Activated CD4-positive, alpha-beta T cell treated with anti-CD3 and anti-CD28 coated beads, Interleukin-2, amount 50 U/mL, for 16 hours (primary cell): ENCODE measurements at places on chromosomes 4 and X.

DNA sequence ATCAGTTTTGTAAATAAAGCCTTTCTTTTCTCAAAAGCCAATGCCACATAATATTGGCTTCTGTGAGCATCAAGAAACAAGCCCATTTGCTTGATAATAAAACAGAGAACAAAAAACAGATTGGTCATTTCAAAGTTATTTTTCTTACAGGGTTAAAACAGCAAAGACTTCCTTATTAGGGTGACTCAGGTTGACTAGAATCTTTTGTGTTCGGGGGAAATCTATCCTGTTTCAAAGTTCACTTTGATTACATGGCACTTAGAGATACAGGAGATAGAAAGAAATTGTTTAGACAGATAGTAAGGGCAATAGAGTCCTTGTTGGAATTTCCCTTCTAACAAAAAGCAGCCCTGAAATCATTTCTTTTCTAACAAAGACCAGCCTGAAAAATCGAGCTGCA is 170.0 kb upstream of the GLRA2 start:
- DNase-seq, result no peak

GRCh38 chr4:15912961-15913630 is 25.4 kb downstream of the FGFBP1 start:
- DNase-seq, result no peak

GRCh38 chrX:11757719-11758399 is at the start of gene MSL3:
Gene MSL3 (plus strand): TSS chrX:11758237. CDS start chrX:11758264, 27 bp downstream.
- no peak for DNase-seq

DNA sequence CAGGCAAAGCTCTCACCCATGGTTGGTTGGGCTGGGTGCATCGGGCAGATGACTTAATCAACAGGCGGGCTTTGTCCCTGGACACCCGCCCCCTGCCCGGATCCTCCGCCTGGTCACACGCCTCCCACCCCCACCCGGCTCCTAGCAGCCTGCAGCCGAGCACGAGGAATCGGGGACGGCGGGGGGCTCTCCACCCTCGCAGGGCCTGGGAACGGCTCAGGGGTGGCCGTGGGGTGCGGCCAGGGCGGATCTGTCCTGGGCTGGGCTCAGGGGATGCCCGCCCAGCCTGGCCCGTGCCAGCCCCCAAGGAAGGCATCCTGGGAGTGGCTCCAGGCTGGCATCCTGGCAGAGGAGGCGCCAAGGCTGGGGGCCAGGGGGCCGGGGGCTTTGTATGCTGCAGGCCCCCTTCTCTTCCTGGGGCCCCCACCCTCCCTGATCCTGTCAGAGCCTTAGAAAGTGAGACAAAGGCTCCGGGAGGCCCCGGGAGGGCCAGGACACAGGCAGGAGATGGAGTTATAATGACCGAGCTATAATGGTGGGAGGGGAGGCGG is 32.5 kb upstream of the FGFR3 start:
- no peak for DNase-seq

DNA sequence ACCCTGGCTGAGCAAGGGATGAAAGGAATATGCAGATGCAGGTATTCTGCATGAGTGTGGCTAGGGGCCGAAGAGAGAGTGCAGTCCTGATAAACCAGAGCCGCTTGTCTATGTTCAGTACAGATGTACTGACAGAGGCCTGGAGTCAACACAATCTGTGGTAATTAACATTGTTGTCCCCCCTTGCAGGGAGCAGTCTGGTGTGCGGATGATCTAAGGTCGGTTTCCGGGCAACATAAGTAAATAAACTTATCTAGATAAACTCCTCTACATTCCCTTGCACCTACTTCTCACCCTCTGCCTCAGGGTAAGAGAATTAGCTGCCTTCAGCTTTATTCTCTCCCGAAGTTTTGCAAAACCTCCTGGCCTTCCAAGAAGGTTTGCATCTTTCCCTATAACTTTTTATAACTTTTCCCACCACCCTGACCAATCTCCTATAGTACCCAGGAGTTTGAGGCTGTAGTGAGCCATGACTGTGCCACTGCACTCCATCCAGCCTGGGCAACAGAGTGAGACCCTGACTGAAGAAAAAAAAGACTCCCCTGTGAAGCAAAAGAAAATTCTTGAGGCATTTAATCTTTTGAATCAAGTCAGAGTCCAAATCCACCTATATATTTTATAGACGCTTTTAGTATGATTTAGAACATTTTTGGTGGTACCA is 26.6 kb downstream of the SNX25 start:
- DNase-seq, result no peak

DNA sequence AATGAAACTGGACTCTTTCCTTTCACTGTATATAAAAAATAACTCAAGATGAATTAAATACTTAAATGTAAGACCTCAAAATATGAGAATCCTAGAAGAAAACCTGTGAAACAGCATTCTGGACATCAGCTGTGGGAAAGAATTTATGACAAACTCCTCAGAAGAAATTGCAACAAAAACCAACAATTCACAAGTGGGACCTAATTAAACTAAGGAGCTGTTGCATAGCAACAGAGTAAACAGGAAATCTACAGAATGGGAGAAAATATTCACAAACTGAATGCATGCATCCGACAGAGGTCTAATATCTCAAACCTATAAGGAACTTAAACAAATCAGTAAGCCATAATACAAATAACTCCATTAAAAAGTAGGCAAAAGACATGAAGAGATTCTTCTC is 851.7 kb upstream of the PCDH10 start:
- no peak for DNase-seq

DNA sequence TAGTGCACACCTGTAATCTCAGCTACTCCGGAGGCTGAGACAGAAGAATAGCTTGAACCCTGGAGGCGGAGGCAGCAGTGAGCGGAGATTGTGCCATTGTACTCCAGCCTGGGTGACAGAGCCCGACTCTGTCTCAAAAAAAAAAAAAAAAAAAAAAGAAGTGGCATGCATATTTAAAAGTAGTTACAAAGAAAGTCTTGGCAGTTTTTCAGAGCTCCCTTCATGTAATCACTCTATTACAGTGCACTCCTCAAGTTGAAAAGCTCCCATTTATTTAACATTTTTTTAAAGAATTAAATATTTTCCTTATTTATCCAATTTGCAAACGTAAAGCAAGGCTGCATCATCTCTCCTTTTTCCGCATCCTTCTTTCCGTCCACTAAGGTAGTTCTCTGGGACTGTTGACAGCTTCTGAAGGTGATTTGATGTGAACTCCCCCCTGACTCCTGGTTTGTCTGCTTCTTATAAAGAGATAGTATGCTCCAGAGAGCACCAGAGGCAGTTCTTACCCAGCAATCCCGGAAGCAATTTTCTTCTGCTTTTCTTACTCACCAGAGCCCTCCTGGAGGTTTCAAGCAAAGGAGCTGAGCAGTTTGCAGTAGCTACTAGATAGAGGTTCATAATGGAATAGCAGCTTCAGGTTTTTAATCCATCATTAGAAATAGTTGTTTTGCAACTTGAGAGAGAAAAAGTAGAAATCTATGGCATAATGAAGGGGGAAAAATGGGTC is 151.0 kb downstream of the PALLD start:
- no peak for DNase-seq

DNA sequence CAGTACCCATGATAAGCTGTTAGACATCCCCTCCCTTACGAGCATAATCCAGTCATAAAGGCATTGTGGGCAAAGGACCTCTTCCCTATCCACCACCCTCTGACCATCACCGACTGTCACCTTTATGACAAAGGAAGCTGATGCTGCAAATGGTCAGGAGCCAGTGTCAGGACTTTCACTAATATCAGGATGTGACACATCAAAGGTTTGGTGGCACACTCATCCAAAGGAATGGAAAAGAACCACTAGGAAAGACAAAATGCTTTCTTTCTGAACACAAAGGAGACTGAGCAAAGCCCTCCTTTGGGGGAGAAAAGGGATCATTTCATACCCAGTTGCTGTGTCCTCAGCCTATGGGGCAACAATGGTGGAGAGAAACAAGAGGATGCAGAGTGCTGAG is 66.9 kb upstream of the PROM1 start:
- no peak for DNase-seq

DNA sequence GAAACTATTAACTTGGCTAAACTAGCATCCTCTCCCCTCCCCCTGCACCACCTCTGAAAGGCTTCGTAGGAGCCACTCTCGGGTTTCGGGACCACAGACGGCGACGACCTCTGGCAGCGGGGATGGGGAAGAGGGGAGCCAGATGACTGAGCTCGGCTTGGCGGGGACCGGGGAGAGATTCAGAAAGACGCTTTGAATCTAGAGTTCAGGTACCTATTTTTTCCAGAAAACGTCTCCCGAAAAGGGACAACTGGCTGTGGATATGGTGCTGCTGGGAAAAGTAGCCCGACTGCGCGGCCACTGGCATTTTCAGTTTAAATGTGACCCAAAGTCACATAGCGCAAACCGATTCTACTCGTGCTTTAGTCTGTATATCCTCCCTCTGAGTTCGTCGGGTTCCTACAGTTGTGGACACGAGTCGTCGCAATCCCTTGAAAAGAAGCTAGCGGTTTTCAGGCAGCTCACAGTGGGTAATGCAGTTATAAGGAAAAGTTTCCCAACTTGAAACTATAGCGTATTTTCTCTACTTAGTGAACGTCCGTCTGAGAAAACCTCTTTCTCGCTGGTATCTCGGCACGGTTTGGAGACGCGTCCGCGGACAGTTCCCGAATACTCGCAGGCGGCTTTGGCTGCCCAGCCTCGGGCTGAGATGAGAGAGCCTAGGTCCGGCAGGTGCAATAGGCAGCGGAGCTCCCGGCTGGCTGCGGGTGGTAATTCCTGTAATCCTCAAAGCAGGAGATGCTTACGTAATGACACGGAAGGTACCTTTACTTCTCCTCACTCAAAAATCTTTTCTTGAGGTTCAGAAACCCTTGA is 1.3 kb downstream of the PARM1 start:
- DNase-seq, result no peak

DNA sequence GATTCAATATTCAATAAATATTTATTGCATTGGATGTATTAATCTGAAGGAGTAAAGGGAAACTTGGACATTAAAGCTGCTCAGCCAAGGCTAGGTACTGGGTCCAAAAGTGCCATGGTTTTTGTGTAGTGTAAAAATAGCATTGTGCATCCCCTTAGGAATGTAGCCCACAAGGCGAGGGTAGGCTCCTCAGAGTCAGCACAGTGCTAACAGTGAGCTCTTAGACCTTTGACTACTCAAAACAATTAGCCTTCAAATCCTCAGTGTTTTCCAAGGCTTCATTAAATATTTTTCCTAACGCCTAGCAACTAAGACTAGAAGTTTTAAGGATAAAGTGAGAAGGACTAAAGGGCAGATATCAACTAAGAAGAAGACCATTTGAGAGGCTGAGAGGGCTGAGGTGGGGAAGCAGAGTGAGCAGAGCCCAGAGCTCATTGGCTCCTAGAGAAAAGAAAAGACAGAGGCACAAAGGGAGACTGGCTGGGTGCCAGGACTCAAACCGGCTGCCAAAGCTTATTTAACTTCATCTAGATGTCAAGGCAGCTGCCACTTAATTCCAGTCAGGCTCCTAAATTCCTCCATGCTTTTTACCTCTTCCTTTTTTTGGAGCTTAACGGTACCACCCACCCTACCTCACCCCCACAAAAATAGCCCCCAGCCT is 17.0 kb downstream of the PRKG2 start:
- DNase-seq, result no peak

DNA sequence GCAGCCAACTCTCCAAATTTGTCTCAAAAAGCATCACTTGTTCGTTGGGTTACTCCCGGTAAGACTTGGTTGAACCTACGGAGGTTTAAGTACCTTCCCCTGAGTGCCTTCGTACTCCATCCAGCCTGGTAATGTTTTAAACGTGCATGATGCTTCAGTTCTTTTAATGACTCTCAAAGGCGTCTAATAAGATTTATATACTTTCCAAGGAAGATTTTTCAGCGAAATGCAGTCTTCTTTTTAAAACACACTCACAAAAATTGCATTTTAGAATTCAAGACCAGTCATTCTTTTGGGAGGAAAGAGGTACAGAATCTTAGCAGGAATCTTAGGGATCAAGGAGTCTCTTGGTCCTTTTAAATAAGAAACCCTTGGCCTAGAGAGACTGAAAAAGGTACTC is 430 bp upstream of the TRPC3 start:
- DNase-seq, result no peak

GRCh38 chr4:26255989-26256388 is 64.8 kb upstream of the RBPJ start:
- DNase-seq, result no peak

DNA sequence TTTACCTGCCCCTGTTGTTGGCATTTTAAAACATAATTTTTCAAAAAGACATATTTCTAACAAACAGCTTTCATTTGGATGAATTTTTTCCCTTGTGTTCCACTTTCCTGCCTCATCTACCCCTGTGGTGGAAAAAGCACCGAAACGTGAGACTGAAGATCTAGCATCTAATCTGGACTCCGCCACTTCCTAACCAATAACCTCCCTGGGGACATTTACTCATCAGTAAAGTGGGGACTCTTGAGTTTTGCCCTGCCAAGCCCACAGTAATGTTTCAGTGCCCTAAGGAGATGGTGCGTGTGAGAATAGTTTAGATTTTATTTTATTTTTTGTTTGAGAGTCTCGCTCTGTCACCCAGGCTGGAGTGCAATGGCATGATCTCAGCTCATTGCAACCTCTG is 56.7 kb downstream of the ADGRG2 start:
- no peak for DNase-seq

DNA sequence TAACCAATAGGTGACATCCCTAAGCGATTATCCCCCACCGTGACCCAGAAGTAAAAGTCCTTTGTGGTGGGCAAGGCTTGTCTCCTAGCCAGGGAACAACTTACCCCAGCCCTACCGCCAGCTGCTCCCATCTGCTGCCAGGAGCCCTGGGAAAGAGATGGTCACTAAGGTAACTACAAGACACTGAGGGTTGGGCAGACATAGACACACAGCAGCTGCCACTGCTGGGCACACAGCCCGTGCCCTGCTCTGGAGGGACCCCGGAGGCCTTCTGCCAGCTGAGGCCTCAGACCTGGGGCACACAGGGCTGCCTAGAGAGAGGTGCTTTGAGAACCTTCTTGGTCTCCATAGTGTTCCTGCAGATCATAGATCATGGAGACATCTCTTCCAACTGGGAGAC is 53.0 kb upstream of the PROM1 start:
- no peak for DNase-seq

- no peak for DNase-seq
Measured at GRCh38 chr4:152849350-152849749, 69.6 kb downstream of the ARFIP1 start.

- no peak for DNase-seq
Measured at GRCh38 chr4:108360754-108361445, 192.2 kb upstream of the LEF1 start.

DNA sequence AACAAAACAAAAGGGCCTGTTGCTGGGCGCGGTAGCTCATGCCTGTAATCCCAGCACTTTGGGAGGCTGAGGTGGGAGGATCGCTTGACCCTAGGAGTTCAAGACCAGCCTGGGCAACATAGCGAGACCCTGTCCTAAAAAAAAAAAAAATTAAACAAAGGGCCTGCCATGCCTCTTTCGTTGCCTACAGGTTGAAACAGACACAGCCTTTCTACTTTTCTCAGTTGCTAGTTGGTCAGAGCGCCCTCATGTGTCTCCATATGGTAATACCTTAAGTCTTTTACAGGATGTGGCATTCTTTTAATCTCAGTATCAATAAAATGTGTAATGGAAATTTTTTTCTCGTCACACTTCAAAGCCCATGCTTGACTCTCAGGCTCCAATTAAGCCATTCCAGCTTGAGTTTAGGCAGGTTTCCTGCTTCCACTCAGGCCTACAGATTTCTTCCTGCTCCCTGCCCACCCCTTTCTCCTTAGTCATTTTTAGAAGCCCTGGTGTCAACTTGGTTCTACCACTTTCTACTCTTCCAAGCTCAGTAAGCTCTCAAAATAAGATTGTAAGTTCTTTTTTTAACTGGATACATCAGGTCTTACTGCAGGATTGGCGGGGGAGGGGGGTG is 4.6 kb upstream of the SOWAHD start:
- DNase-seq, result peak; percentile 80

GRCh38 chr4:136524039-136524438 is 1008.3 kb downstream of the PCDH18 start:
- DNase-seq, result no peak
